ENCODE measurements at places on chromosomes 16 and 17.
A peak's percentile ranks its signal among the peaks of the same experiment; 100 is the strongest.

GRCh38 chr17:82300228-82300627, 17.2 kb downstream of the CD7 start:
- no peak for DNase-seq

DNA sequence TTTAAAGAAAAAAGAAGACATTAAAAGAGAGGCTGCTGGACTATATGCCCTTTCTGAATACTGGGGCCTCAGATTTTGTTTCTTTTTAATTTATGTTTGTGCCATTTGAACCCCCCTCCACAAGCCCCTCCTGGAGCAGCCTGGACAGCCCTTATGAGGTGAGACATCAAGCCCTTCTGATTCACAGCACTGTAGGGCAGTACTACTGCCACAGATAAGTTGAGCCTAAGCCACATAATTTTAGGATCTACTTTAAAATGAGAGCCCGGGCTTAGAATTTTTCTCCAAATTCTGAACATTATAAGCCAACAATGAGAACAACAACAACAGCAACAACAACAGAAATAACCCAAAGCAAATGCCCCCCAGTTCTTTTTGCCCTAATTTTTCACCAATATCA, 256.9 kb upstream of the SALL1 start:
- DNase-seq, result no peak

- DNase-seq, result no peak
Observed at GRCh38 chr16:74372369-74372768, 3.7 kb upstream of the NPIPB15 start.

GRCh38 chr17:77701996-77702395, 256.5 kb upstream of the TNRC6C start:
- no peak for DNase-seq

DNA sequence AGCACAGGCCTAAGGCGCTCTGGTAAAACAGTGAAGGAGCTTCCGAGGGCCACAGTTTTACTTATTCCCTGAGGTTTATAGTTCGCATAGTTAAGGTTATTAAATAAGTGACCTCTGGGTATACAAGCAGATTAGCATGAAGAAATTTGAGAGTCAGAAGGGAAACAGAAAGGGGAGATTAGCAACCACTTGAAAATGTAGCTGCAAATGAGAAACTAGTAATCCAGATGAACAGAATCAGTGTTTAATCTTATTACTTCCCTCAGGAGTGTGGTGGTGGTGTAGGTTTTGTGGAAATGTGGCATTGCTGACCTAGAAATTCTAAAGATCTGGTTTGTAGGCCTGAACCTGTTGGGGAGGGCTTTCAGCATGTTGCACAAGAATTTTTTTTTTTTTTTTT, 130.4 kb downstream of the CCDC182 start:
- DNase-seq, result no peak

GRCh38 chr16:85256190-85256739, 144.0 kb upstream of the CIBAR2 start:
- no peak for DNase-seq

- no peak for DNase-seq
Observed at GRCh38 chr17:55776271-55776670, 25.4 kb downstream of the PCTP start.

DNA sequence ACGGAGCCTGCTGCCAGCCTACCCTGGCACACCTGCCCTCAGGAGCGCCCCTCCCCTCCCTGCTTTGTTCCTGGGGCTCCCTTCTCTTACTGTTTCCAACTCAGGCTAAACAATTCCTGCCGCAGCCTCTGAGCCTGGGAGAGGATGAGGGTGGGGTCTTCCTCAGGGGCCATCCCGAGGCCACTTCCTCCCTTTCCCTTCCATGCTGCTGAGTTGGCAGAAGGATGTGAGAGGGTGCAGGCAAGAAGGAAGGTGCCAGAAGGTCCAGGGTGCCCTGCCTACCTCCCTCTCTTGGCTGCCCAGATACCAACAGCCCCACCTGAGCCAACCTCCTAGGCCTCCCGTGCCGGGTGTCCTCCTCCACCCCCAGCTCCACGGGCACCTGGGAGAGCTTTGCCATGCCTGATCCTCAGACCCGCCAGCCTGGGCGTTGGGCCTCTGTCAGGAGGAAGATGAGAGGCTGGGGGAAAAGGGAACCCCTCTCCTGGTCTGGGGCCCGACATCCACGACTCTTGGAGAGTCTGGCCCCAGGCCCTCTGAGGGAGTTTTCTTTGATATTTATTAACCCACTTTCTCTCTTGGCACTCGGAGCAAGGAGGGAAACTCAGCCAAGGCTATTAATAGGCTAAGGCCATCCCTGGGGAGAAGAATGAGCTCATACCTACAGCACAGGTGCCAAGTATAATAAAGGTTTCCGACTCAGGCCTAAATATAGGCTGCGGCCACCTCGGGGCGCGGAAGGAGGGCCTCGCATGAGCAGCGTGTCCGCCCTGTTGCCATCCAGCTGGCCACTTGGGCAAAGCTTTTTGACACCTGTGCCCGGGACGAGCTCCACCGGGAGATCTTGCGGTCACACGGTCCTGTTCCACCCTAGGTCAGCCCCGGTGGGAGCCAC, 232.0 kb downstream of the ENGASE start:
- no peak for DNase-seq

DNA sequence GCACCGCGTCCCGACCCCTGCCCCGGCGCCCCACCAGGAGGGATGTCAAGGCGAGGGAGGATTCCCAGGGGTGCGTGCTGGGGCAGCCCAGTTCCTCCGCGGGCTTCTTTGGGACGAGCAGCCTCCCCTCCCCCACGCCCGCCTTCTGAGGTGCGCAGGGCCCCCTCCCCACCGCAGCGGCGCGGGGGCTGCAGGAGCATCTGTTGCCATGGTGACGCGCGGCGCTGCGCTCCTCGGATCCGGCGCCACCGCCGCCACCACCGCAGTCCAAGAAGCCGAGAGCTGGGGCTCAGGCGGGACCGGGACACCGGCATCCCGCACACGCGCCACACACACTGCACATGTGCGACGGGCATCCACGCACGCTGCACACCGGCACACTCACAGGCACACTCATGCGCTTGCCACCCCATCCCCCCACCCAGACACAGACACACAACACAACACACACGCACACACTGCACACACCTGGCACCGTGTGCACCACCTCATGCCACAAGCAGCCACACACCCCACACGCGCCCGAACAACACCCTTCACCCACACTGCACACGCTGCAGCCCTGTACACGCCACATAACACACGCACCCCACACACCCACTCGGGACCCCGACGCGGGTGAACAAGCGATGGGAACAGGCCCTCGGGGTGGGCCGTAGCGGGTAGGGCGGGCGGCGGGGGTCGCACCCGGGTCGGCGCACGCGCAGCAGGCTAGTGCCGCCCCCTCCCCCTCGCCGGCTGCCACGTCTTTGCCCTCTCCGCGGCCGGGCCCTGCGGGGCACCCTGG, 17.0 kb downstream of the ENPP7 start:
- DNase-seq, result no peak

DNA sequence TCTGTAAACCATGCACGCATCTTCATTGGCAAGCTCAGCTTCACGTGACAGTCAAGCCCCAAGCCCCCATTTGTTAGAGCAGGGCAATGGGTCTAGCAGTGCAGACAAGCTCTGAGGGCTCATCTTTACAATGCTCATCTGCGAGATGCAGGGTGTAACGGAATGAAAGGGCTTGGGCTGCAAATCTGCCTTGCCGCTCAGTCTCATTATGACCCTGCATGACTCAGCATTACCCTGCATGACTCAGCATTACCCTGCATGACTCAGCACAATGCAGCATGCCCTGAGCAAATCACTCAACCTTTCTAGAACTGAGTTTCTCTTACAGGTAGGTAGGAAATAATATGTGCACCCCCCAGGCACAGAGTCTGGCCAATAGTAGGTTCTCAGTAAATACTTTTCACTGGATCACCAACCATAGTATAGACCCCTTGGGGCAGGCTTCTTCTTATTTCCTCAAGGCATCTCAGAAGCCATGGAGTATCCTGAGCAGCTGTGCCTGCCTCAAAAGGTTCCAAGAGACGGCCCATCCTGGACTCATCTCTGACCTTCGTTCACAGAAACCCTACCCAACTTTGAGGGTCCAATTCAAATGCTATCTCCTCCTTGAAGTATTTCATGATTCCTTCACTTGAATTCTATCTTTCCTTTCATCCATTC, 391.3 kb upstream of the CDH5 start:
- no peak for DNase-seq

GRCh38 chr17:75124041-75124818, 7.3 kb downstream of the NT5C start:
- DNase-seq, result no peak

GRCh38 chr17:82297280-82297713, 20.1 kb downstream of the CD7 start:
- no peak for DNase-seq

DNA sequence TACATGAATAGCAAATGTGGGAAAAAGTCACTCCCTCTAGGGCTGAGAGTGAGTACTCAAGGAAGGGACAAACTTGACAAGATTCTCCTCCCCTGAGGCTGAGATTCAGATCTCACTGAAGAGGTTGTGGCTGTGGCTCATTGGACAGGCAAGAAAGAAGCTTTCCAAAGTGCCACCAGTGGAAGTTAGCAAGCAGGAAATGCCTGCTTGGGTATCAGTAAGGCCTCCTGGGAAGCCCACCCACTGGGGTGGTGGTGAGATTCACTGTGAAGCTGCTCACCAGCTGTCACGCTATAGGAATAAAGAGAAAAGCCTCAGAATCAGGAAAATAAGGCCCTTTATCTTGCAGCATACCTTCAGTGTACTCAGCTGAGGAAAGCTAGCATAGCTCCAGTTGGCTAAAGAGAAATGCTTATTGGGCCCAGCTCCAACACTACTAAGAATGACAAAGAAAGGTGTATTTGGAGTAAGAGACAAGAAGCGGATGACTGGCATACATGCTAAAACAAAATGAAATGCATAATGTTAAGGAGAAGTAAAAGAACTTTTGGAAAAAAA, 274.4 kb upstream of the TOM1L1 start:
- no peak for DNase-seq

DNA sequence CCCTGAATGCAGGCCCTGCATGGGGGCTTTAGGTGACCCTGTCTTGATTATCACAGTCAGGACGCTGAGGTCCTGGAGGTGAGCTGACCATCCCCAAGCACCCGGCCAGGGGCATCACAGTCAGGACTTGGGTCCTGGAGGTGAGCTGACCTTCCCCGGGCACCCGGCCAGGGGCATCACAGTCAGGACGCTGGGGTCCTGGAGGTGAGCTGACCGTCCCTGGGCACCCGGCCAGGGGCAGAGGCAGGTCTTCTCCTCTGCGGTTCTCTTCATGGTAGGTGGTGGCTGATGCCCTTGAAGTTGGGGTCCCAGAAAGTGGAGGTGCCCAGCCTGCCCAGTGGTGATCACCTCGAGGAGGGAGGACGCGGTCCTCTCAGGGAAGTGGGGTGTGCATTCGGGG, 36.2 kb upstream of the GSE1 start:
- no peak for DNase-seq

DNA sequence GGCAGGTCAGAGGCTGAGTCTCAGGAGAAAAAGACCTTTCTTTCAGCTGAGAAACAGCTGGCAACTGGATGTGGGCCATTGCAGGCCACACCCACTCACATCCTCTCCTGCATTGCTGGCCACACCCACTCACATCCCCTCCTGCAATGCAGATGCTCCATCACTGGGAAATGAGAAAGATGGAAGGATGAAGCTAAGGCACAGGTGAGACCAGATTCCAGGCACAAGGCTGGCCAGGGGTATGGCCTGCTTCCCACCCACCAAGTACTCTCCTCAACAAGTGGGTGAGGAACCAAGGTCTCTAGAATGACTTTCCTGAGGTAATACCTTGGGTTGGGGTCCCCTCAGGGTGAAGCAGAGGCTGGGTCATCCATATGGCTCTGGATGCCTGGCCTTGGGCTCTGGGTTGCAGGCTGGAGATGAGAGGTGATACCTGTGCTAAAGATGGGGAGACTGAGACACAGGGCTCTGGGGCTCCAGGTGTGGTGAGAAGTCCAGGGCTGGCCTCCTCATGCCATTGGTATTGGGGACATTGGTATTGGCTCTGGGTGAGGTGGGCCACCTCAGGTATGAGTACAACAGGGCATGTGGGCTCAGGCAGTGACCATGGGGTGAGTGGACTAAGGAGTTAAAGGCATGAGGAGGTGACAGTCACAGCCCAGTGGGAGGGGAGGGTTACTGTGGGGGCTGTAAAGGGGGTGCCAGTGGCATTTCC, 1726.8 kb downstream of the TP53TG3F start:
- no peak for DNase-seq

- DNase-seq, result no peak
Observed at GRCh38 chr16:69131167-69131838, 1.1 kb downstream of the CHTF8 start.

DNA sequence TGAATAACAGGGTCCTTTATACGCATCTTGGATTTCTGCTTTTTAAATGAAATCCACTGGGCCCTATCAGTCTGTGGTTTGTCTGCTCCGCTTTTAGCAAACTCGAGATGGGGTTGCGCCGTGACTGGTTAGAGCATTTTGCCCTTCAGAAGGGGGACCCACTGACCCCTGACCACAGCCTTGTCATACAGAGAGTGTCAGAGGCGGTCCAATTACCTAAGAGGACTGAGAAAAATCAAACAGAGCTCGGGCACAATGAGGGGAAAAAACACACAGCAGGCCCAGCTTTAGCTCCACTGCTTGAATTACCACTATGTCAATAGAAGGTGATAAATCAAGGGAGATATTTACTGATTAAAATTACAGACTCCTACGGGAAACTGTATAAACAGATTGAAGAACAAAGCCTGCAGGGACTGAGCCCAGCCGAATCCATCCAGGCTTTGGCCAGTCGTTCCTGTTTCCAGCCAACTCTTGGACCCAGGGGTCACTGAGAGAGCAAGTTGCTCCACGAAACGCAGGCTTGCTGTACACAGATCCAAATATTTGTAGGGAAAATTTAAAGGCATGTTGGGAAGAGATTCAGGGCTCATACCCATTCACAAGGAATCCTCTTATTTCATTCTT, 131.9 kb upstream of the ZFHX3 start:
- DNase-seq, result peak; percentile 80

GRCh38 chr17:81044764-81045589, 10.0 kb downstream of the BAIAP2 start:
- DNase-seq, result no peak

GRCh38 chr17:55318081-55318480, 53.3 kb downstream of the HLF start:
- no peak for DNase-seq

DNA sequence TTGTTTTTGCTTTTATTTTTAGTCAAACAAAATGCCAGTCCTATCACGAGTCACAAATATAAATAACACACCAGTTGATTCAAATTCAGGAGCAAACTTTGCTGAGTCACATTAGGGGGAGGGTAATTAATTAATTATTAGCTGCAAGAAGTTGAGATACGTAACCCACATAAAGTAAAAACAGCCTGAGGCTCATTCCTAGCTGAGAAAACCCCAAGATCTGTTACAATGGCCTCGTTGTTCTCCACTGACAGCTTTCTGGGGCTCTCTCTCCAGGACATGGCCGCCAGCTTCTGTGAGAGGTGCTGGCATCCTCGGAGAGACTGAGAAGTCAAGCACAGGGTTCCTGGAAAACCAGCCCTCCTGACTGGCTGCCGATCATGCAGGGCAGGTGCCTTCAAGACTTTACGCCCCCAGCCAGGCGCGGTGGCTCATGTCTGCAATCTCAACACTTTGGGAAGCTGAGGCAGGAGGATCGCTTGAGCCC, 11.1 kb downstream of the RAB40B start:
- DNase-seq, result no peak

GRCh38 chr17:70017112-70017511, 57.9 kb upstream of the KCNJ16 start:
- DNase-seq, result no peak
